Activated CD4-positive, CD25-positive, alpha-beta regulatory T cell treated with anti-CD3 and anti-CD28 coated beads, Interleukin-2, amount 50 U/mL, for 16 hours (primary cell): ENCODE measurements at places on chromosomes 3 and 15.

DNA sequence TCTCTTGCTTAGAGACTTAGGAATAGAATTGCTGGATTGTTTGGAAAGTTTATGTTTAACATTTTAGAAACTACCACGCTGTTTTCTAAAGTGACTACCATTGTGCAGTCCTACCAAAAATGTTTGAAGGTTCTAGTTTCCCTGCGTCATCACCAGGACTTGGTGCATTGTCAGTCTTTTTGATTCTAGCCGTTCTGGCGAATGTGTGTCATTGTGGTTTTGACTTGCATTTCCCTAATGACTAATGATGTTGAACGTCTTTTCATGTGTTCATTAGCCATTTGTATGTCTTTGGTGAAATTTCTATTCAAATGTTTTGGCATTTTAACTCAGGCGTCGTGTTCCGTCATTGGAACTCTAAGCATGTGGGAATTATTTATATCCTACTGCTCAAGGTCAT is 58.0 kb downstream of the CHD2 start:
- peak; percentile 57 for DNase-seq

DNA sequence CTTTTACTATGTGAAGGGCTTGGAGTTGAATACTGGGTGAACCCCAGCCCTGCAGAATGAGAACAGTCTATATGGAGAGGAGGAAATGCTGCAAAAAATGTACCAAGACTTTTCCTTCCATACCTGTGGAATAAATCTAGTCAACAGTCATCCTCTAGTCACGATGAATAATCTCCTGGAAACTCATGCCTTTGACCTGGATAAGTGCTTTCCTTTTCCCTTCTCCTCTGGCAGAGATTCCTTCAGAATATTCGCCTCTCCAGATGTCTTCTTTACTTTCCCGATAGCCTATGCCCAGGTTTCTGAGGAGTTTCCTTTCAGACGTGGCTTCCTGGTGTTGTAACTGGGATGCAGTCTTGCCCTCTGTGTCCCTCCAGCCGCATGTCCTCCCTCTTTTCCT is 28.1 kb downstream of the CCNL1 start:
- no peak for DNase-seq

DNA sequence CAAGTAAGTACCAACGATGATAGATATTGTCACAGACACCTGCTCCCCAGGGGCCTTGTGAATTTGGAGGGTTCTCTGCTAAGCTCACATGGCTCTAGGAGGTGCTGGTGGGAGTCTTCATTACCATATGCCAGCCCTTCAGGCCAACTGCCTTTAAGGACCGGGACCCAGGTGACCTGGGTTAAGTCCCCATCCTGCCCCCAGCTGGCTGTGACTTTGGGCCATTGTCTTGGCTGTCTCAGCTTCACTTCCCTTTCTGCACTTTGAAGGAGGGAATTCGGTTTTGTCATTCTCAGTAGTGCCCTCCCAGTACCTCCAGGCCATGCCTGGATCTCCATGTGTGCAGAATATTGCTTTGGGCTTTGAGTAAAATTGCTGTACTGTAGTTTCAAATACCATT is 72.8 kb upstream of the ACAD9 start:
- no peak for DNase-seq

DNA sequence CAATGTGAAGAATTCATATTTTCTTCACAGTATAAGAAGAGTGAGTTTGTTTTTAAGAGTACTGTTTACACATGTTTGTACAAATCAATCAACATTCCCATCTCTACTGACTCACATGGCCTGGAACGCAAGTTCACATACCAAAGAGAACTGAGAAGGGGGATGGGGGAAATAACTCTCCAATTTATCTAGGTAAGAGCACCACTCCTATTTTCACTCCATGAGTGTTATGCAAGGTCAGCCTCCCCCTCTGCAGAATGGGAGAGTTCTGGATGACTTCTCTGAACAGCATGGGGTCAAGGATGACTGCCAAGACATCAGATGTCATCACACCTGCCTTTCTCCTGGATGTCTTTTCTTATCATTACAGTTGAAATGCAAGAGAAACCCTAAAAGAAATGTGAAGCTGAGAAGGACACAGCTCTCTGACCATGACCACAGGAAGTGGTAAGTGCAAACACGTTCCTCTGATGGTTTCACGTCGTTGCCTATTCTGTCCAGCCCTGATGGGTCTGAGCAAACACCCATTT is 95.2 kb downstream of the SEMA6D start:
- DNase-seq: no peak

DNA sequence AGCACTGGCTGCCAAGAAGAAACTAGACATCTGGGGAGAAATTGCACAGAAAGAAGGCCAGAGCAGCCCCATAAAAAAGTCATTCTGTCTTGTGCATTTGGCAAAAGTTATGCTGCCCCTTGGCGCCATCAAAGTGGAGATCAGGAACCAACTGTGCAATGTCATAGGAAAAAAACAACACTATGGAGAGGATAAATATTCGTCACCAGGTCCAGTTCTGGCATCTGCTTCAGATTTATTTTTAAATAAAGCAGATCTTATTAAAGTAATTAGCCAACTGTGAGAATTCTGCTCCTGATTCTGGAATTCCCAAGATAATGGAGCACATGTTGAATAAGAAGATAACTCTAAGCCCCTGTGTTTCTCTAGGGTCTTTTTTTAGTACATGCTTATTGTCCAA is 500.0 kb upstream of the IL12A start:
- no peak for DNase-seq

DNA sequence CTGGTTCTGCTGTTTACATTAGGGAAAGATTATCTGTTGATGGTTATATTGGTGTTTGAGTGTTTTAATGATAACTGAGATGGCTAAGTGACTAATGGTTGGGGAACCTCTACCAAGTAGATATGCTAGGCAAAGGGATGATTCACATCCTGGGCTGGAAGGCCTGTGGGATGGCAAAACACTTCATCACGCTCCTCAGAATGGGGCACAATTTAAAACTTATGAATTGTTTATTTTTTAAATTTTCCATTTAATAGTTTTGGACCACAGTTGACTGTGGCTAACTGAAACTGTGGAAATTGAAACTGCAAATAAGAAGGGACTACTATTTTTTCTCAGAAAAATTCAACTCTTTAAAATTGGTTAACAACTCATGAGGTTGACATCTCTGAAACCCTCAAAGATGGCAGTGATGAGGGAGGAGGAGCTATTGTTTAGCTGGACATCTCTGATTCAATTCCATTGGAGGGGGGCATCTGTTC is 100.5 kb upstream of the ZBED2 start:
- DNase-seq: no peak

DNA sequence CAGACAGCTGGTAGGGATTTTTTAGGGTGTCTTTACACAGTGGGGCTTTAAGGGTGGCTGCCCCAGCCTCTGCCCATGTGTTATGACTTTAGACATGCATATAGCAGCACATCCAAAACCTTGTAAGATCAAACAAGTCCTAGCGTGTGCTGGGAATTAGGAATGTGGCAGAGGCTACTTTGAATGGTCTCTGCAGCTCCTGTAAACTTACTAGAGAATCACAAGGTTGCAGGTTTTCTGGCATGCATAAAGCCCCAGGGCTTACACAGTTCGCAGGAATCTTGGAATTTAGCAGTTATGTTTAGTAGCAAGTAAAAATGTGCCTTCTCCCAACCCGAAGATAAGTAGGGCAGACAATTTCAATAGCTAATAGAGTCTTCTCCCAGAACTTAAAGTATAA is 46.9 kb upstream of the COL6A6 start:
- no peak for DNase-seq
